ENCODE measurements at places on chromosomes 7 and 10.

DNA sequence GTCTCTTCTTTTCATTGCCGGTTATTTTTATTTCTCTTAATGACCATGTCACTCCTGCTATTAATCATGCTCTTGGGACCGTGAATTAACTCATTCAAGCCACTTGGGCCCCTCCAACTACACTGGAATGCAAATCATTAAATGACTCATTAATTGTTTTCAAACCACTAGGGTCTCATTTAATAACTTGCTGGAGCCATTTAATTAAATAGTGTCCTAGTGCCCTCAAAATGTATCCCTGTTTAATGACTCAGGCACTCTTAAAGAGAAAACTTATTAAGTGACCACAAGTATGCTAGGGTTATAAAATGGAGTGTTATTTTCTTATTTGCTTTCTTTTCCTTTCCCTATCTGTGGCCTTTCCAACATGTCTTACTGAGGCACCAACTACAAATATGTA, 73.0 kb downstream of the PLXDC2 start:
- DNase-seq = no peak

- DNase-seq = no peak
Measured at GRCh38 chr10:96380821-96381220, 22.0 kb upstream of the OPALIN start.

- DNase-seq = no peak
Measured at GRCh38 chr7:46032942-46033341, 111.9 kb upstream of the IGFBP3 start.

GRCh38 chr10:126277181-126277580, 111.1 kb downstream of the ADAM12 start:
- no peak for DNase-seq

DNA sequence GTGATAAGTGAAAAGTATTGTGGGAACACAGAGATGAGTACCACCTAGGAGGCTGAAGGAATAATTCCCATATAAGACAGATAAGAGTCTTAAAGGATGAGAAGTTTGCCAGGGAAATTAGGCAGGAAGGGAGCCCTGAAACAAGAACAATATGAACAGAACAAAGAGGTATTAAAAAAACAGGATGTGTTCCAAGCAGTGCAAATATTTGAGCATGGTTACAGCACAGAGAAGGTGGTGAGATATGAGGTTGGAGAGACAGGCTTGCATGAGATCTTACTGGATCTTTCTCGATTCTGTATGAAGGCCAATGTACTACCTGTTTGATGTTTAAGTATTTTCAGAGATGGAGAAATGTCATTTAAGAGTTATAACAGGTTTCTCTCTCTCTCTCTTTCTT, 20.3 kb downstream of the TAC1 start:
- DNase-seq = no peak

GRCh38 chr10:76883596-76883995, 754.0 kb downstream of the KCNMA1 start:
- DNase-seq = no peak

- no peak for DNase-seq
Measured at GRCh38 chr7:2108071-2108455, 124.7 kb downstream of the MAD1L1 start.

GRCh38 chr7:92528958-92529264, 316 bp downstream of the RBM48 start:
- no peak for DNase-seq

DNA sequence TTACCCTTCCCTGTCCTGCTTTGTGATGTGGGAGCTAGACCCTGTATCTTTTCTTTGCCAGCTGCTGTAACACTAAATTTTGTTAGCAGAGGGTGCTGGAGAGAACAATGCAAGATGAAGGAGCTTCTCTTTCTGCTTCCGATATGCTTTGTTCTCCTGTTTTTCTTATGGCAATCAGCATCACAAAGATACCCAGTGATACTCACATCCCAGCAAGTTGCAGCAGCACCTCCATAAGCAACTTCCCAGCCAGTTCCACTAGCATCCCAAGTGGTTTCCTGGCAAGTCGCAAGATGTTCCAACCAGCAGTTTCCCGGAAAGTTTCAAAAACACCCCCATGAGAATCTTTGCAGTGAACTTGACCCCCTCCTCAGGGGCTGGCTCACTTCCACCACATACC, 148.6 kb downstream of the IMMP2L start:
- no peak for DNase-seq

DNA sequence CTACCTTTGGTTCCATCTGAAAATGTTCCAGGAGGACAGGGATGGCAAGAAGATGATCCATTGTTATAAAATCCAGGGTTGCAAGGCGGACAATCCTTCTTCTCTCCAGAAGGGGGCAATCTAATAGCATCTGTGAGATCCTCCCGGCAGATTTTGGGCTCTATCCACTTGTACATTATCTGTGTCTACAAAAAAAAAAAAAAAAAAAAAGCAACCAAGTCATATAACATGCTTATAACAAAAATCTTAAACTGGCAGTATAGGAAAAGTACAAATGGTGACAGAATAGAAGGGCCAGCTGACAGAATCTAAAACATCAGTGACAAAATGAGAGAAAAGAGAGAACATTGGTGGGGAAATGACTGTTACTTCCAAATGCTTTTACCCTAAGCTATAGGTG, 132.7 kb downstream of the ELAPOR2 start:
- peak; percentile 53 for DNase-seq

DNA sequence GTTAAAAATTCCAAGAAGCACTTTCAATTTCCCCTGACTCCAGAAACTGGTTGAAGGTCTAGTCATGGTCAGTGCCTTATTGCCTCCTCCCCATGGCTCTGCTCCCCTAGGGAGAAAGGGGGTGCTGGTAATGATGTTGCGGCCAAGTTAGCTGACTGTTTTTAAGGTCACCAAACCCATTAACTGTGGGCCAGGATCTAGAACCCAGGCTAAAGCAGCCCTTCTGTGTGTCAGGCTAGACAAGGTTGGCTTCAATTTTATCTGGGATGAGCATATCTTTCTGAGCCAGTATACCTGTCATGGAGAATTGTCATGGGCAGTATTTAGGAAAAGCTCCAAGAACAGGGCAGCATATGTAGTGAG, 11.2 kb upstream of the HOXA13 start:
- DNase-seq = no peak

- DNase-seq = no peak
Measured at GRCh38 chr7:130872756-130873448, 138.9 kb upstream of the KLF14 start.

DNA sequence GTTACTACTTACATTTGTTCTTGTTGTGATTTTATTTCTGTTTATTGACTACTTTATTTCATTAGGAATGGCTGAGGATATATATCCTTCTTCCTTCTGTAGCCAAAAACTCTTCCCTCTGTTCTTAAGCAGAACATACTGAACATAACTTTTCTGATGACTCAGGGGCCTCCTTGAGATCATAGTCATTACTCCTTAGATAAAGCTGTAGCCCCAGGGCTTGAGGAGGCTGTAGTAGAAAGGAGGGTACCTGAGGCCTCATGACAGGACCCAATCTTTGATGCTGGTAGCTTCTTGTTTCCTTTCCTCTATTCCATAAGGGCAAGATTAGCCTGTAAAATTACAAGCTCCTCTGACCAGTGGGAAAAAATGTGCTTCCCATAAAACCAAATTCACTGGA, 41.2 kb upstream of the FGFR2 start:
- no peak for DNase-seq

DNA sequence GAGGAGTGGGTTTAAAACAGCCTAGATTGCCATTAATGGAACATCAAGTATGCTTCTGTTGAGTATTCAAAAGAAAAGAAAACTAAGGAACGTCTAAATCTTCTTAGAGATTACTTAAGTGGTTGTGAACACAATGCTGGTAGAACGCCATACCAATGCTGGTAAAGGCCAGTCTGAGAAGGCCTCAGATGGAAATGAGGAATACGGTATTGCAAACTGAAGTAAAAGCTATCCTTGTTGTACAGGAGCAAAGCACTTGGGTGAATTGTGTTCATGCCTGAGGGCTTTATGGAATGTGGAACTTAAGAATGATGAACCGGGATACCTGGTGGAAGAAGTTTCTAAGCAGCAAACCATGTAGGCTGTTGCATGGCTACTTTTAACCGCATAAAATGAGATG, 208.0 kb downstream of the KCND2 start:
- DNase-seq = no peak

DNA sequence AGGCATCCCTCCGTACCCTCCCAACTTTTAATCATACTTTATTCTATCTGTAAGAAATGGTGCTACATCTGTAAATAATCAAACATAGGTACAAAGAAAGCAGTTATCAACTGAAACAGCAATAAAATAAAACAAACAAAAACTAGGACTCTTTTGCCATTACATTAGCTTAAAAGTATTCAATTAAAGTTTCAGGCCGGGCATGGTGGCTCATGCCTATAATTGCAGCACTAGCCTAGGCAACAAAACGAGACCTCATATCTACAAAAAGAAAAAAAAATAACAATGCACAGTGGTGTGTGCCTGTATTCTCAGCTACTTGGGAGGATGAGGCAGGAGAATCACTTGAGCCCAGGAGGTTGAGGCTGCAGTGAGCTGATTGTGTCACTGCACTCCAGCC, 161.9 kb downstream of the SGMS1 start:
- DNase-seq = no peak

Measured in NCI-H1694 treated with DMSO at 0.1 percent for 48 hours (cell line).